Epithelial cell of prostate (primary cell): ENCODE measurements at places on chromosomes 3 and 15.
A peak's percentile ranks its signal among the peaks of the same experiment; 100 is the strongest.

GRCh38 chr15:26323566-26323965 is 449.3 kb downstream of the GABRB3 start:
- no peak for DNase-seq

- no peak for DNase-seq
Measured at GRCh38 chr3:176190755-176191154, 1006.5 kb downstream of the TBL1XR1 start.

GRCh38 chr3:50570508-50571279 is 1.4 kb downstream of the HEMK1 start:
- no peak for DNase-seq

DNA sequence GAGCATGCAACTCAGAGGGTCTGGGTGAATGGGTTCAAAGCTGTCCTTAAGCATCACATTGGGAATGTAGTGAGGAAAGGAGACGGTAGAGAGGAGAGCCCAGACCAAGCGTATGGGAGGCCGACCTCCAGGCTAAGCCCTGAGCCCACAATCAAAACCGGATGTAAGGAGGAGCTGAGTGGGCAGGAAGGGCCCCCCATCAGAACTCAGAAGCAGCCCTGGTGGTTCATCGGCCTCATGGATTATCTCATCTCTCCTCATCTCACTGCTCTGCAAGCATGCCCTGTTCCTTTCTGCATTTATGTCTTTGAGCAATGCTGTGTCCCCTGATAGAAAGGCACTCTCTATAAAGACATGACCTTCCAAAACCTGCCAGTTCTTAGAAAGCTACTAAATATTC is 6.2 kb downstream of the HDC start:
- no peak for DNase-seq

GRCh38 chr3:31391150-31391549 is 141.6 kb upstream of the STT3B start:
- DNase-seq = no peak

- no peak for DNase-seq
Measured at GRCh38 chr15:70613271-70613670, 150.1 kb downstream of the UACA start.

DNA sequence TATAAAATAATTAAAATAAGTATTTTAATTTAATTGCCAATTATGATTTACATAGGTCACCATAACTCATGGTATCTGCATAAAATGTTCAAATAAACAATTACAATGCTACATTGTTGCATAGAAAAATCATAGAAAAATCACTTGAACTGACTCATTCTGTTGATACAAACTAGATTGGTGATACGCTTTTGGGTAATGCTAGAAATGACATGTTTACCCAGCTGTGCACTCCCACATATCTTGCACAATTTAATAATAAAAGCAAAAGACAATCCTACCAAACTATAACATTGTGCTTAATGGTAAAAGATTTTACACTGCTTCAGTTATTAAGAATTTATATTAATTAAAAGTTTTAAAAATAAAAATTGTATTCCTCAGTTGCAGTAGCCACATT is 45.8 kb upstream of the FBXL22 start:
- no peak for DNase-seq

- DNase-seq = no peak
Measured at GRCh38 chr3:170961616-170962400, 53.4 kb upstream of the EIF5A2 start.

- no peak for DNase-seq
Measured at GRCh38 chr3:179710079-179710478, 57.2 kb downstream of the USP13 start.

DNA sequence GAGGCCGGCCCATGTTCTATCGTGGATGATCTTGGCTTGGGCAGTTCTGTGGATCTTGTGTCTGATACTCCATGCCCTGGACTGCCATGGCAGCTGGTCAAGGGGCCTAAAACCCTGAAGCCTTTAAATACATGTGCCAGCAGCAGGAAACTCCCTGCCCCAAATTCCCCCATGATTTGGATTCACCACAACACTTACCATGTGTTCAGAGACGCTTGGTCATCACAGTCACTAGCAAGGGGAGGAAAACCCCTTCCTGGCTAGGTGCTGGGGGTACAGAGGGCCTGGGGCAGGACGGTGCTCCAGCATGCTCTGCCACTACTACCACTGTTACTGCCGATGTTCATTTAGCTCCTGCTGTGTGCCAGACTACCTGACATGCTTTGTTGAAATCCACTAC is 94.4 kb downstream of the DNAJB8 start:
- no peak for DNase-seq

DNA sequence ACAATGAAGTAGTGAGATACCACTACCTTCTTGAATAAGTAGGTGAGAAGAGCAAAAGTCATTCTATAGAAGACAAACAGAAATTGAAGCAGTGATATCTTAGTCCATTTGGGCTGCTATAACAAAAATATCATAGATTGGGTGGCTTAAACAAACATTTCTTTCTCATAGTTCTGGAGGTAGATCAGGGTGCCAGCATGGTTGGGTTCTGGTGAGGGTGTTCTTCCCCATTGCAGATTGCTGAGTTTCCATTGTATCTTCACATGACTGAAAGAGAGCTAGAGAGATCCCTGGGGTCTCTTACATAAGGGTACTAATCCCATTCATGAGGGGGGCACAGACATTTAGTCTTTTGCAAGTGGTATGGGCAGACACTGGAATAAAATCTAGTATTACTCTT is 32.9 kb upstream of the IFT57 start:
- no peak for DNase-seq

DNA sequence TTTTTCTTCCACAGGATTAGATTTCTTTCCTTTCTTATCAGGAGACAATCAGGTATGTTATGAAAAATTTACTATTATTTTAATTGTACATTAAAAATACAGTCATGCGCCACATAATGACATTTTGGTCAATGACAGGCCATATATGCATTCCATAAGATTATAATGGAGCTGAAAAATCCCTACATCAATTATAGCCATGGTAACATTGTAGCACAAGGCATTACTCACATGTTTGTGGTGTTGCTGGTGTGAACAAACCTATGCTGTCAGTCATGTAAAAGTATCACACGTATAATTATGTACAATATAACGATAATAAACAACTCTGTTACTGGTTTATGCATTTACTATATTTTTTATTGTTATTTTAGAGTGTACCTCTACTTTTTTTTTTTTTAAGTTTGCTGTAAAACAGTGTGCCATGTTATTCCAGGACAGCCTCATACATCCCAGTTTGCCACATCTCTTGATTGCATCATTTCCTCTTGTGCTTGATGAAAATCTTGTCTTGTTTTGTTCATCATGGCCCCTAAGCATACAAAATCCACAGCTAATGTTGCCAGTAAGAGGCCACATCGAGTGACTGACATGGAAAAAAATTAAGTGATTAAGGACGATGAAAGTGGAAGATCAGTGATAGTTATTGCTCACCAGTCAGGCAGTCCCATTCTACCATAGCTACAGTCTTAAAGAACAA is 21.4 kb downstream of the CALML4 start:
- DNase-seq = no peak

DNA sequence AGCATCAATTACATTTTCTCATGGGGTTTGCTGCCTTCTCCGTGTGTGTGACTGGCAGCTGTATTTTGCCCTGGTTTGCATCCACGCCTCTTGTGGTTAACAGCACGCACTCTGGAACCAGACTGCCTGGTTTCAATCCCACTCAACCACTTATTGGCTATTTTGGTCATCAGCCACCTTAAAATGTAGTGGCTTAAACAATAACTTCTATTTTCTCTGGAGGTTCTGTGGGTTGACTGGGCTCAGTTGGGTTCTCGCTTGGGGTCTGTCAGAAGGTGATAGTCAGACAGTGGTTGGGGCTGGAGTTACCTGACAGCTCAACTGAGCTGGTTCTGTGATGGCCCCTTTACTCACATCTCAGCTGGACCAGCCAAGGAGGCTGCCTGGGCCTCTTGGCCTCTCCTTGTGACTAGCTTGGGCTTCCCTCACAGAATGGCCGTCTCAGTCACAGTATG is 36.8 kb downstream of the EHD4 start:
- no peak for DNase-seq

DNA sequence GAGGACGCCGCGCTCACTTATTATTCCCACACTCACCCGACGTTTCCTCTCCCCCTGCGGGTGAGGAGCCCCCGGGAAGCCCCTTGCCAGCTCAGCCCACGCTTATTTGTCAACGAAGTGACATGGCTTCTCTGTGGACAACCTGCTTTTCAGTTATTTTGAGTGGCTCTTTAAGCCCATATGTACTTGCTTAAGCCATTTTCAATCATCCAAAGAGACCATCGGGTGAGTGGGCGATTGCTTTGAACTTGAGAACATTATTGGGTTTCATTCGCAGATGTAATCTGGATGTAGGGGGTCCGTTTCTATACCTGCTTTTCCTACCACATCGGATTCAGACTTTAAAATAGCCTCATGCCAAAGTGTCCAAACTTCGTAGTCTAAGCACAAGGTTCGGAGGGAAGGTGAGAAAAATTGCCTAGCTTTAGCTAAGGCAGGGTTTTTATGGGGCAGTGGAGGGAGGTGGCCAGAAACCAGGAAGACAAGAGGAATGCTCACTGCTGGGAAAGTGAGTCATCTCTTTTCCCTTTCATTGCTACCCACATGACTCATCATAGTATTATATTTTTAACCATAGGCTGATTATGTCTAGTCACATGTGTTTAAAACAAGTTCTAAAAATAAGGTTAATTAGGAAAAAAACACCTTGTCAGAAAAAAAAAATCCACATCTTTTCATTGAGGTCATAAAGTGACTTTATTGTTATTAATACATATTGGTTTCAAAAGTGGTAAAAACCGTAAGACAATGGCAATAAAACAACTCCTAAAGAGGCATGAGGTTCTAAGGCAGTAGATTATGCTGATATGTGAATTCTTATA is 773.1 kb upstream of the NR2F2 start:
- DNase-seq = peak; percentile 81

- DNase-seq = no peak
Measured at GRCh38 chr3:26369133-26369532, 253.4 kb upstream of the LRRC3B start.

DNA sequence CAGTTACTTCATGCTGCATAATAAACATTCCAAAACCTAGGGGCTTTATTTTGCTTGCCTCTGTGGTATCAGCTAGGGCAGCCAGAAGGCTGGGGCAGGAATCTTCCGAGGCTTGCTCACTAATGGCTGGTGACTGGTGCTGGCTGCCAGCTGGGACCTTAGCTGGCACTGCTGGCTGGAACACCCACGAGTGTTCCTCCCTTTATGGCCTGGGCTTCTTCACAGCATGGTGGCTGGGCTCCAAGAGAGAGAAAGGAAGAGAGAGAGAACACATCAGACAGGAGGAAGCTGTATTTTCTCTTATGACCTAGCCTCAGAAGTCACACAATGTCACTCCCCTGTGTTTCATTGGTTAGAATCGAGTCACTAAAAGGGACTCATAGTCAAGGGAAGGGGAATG is 23.9 kb upstream of the CDCP1 start:
- no peak for DNase-seq

GRCh38 chr3:121969631-121970030 is 52.4 kb downstream of the ILDR1 start:
- no peak for DNase-seq

GRCh38 chr3:72176537-72177041 is 391.6 kb upstream of the PROK2 start:
- no peak for DNase-seq

- DNase-seq = no peak
Measured at GRCh38 chr3:66165660-66166059, 55.1 kb upstream of the SLC25A26 start.

DNA sequence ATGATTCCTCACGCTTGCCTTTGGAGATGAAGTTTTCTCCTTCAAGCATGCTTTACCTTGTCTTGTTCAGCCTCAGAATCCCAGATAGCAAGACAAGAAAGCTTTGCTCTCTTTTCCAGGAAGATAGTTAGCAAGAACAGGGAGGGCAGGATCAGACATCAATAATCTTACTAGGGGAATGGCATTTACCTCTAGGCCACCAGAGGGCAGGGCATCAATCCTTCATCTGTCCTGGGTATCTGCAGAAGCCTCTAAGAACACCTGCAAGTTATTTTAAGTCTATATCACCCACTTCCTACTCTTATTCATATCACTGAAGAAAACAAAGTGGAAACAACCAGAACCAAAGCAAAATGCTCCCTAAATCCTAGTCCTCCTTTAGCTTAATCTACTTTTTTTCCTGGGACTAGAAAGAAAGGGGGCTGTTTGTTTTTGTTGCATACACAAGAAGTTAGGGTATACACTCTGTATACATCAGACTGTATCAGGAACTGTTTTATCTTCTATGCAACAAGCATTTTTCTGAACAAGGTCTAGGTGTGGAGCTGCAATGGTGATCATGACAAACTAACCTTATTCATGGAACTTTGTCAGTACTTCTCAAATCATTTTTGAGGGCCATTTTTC is 862.5 kb downstream of the CADM2 start:
- no peak for DNase-seq

DNA sequence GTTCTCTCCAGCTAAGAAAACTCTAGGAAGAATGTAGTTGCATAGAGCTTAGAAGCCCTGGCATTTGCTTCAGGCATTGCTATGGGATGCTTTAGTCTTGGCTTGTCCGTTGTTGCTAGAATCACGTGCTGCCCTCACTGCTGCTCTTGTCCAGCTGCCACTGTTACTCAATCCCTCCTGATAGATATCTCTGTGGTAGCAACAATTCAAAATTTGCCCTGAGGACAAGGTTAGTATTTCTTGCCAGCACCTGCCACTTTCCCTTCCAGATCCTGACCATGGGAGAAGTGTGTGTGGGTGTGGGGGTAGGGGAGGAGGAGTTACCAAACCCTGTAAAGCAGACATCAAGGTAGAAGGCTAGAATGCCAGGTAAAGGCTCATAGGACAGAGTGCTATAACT is 113.8 kb downstream of the PPM1L start:
- peak; percentile 33 for DNase-seq

DNA sequence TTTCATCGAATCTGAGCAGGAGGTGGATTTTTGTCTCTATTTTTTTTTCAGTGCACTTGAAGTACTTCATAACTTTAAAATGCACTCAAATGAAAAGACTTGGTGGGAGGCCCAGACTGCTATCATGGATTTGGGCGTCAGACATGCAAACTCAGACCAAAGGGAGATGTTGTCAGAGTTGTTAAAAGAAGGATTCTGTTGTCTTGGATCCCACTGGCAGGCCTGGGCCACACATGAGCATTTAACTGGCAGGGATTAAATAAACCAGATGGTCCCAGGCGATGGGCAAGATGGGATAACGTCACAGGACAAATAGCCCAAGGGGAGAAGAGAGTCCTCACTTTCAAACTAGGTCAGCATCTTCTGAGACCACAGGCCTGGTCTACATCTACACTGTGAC is 15.4 kb downstream of the RTP1 start:
- no peak for DNase-seq
